ENCODE measurements at places on chromosomes 2 and 18.

- no peak for DNase-seq
Observed at GRCh38 chr18:12960853-12961397, 13.1 kb downstream of the SEH1L start.

DNA sequence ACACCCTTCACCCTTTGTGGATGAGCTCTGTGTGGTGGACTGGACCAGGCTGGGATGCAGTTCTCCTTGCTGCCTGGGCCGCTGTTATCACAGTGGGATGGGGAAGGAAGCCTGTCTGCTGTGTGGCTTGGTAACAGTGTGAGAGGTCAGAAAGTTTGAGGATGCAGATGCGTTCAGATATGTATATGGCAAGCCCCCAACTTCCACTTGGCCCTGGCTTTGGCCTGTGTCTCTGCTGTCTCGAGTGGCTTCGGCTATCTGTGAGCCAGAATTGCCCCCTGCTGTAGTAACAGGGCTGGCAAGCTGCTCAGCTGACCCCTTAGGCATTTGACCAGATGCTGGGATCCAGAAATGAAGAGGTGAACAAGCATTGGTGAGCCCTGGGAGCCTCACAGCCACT is 106.8 kb downstream of the WDSUB1 start:
- no peak for DNase-seq

- DNase-seq: no peak
Observed at GRCh38 chr2:158097481-158097880, 4.2 kb upstream of the UPP2 start.

- no peak for DNase-seq
Observed at GRCh38 chr2:203750346-203751068, 44.1 kb downstream of the CD28 start.

DNA sequence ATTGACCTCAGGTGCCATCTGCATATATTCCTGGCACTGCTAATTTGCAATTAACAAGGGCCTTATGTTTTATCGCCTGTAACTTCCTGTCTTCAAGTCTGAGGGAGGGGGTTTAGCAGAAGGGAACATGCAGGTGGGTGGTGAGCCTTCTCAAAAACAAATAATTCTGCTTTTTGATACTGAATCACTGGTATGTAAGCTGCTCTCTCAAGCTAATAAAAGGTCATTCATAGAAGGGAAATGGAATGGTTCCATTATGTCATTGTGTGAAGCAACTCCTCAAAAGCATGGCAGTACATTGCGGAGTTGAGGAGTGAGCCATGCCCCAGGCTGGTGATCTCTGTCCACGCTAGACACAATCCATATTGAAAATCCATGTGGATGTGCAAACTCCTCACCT is 414.8 kb upstream of the ID2 start:
- DNase-seq: no peak

DNA sequence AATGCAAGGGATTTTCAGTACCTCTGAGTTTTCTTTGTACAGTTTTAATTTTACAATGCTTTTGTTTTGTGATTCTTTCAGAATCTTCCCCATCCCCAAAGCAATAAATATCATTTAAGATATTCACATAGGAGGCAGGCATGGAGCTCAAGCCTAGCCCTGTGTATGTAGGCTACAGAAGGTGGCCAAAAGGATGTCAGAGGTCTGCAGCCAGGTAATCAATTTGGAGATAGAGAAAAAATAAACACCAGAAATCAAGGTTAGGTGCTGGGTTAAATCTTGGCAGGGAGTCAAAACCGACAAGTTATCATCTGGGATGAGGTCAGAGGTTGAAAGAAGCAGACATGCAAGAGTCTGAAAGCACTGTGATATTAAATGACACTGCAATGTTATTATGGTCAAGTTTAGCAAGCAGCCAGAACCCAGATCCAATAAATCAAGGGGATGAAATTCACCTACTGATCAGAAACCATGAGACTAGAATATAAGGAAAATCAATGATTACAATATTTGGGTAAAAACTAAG is 45.1 kb upstream of the LRP1B start:
- no peak for DNase-seq

GRCh38 chr2:18046558-18047212 is 168.2 kb downstream of the KCNS3 start:
- no peak for DNase-seq

DNA sequence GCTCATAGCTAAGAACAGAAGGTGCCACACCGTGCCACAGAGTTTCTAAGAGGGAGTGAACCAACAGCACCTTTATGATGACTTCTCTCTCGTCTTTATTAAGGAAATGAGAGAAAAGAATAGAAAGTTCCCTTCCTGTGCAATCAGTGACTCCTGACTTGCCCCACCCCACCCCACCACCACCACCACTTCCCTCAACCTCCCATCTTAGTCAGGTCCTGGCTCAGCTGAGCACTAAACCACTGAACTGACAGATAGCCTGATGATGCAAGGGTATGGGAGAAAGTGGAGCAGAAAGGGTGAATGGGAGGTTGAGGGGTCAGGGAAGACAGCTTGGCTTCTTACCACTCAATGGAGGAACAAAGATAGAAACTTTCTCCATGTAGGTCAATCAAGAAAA is 75.2 kb upstream of the RMDN2 start:
- DNase-seq: no peak

DNA sequence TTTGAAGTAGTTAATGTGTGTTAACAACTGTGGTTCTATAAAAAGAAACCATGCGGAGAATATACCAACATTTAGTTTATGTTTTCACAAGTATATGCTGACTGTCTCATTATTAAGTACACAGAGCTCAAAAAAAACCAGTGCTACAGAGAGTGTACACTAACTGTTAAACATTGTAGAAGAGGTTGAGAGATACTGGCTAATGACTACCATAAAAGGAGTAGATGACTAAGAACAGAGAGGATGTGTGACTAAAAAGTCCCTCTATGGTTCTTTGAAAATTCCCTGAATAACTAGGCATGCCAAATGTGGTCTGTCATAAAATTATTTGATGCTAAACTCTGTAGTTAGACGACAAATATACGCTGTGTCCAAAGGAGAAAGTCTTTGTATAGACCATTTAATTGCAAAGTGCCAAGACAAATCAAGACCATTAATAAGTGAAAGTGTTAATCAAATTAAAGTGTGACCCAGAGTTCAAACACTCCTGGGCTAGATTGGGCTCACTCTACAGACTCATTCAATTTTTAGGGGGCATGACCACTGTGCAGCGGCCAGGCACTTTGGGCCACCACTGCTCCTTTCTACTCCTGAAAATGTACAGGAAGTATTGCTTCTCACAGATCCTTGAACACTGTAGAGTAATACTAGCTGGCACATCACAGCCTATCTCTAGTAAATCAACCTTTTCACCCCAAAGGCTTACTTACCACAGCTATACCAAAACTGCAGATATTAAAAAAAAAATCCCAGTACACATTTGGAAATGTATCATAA is 45.1 kb upstream of the SERTAD2 start:
- DNase-seq: no peak

GRCh38 chr2:42917425-42917927 is 125.1 kb upstream of the HAAO start:
- no peak for DNase-seq

- no peak for DNase-seq
Observed at GRCh38 chr2:30030361-30030760, 109.0 kb upstream of the ALK start.

GRCh38 chr2:137172162-137172561 is 406.8 kb downstream of the THSD7B start:
- no peak for DNase-seq

DNA sequence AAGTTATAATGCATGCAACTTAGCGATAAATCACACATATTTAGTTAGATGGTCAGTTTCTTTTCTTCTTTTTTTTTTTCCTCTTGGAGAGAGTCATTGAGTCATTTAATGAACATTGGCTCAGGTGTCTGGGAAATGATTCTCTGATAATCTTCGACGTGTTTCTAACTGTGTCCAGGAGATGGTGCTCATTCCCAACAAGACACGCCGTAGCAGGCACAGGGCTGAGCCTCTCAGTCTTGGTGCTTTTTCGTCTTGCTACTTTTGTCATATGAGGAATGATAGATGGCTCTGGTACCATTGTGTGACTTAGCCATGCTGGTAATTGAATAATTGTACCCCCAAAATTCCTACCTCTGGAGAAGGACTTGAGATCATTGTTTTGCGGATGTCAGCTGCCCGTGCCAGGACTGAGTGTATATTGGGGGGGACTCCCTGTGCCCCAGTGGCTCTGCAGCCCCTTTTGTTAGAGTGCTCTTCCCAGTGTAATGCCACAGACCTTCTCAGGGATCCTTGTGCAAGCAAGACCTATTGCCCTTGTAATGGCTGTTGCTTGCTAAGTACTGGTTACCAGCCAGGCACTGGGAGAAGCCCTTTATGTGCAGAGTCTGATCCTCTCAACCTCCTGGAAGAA is 107.6 kb upstream of the CYRIA start:
- DNase-seq: no peak

DNA sequence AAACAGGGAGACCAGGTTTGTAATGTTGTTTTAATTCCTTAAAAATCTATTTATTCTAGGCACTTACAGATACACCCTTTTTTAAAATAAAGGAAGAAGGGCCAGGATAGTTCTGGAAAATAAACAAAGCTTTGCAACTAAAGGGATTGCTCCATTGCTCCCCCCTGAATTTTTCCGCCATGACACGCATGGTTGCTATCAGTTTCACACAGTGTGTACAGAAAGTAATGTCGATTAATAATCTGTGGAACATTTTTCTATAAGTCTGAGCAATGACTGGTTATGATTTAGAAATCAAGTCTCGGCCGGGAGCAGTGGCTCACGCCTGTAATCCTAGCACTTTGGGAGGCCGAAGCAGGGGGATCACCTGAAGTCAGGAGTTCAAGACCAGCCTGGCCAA is 90.8 kb downstream of the GAREM1 start:
- no peak for DNase-seq

GRCh38 chr2:132668189-132668823 is 1.7 kb downstream of the LYPD1 start:
- no peak for DNase-seq

- no peak for DNase-seq
Observed at GRCh38 chr18:37289423-37289822, 276.2 kb downstream of the CELF4 start.

DNA sequence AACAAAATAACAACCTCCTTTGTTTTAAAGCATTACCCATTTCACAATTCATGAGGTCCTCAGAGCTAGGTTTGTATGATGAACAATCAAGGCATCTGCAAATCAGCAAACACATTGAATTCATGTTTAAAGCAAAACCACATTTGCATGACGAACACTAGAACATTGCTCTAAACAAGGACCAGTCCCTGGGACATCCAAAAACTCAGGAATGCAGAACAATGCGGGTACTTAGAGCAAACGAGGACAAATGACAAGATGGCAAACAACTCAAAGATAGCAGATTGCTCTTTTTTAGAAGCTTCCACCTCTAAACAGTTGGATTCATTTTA is 45.7 kb upstream of the RALBP1 start:
- DNase-seq: no peak

DNA sequence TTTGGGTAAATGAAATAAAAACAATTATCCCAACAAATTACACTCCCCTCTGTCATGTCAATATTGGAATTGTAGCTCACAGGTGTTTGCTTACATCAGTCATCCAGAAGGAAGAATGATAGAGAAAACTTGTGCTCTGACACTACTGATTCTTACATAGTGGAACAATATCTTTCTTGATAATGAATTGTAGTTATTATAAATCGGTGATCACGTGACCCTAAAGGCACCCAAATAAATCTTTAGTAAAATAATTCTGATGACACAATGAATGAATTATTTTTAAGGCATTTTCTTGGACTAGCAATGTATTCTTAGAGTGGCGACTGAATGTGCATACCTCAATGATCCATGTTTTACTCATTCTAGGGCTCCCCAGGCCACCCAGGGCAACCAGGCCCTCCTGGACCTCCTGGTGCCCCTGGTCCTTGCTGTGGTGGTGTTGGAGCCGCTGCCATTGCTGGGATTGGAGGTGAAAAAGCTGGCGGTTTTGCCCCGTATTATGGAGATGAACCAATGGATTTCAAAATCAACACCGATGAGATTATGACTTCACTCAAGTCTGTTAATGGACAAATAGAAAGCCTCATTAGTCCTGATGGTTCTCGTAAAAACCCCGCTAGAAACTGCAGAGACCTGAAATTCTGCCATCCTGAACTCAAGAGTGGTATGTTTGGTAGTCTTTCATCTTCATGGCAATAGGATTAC is 34.5 kb downstream of the COL3A1 start:
- no peak for DNase-seq

DNA sequence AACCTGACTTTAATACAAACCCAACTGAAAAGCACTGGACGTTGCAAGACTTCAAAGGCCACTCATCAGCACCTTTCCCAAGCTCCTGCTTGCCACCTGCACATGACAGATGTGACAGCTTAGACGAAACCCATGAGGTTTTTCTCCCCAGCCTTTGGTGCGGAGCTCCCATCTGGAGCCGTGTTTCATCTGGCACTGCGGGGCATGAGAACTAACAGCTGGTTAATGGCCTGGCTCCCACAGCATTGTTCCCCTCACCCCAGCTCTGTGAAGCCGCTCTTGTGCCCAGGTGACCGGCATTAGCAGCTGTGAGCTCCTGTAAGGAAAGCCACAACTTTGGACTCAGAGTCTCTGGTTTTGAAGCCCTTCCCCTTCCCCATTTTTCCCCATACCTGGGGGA is 50.9 kb downstream of the GALR1 start:
- no peak for DNase-seq

DNA sequence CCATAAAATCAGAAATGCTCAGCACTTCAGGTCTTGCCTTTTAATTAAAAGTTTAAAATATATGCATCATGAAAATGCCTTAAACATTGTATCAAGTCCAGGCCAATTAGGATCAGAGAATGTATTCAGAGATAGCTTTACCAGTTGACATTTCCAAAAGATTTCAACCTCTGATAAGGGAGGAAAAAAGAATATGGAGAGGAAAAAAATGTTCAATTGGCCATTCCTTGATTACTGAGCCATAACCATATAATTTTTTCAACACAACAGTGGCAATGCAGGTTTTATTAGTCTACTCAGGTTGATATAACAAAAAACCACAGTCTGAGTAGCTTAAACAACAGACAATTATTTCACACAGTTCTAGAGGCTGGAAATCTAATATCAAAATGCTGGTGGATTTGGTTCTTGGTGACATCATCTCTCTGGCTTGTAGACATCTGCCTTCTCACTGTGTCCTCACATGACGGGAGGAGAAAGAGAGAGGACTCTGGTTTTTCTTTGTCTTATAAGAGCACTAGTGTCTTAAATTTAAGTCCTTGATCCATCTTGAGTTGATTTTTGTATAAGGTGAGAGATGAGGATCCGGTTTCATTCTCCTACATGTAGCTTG is 111.9 kb downstream of the IRS1 start:
- no peak for DNase-seq

DNA sequence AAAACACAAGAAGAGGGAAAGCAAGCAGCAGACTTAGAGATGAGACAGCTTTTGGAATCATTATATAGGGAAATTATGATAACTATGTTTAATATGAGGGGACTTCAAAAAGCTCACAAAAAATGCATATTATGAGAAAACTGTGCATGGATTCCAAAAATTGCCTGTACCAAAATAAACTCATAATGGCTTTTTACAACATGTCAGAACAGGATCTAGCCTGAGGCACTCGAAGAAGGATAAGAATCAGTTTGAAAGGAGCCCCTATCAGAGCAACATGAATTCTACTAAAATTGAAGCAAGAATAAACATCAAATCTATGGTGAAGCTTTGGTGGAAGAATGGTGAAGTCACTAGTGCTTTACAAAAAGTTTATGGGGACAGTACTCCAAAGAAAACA is 187.4 kb downstream of the RDH14 start:
- no peak for DNase-seq

GRCh38 chr18:43482136-43482535 is 204.8 kb upstream of the SYT4 start:
- DNase-seq: no peak

GRCh38 chr2:200179151-200179550 is 127.3 kb upstream of the SPATS2L start:
- no peak for DNase-seq

- DNase-seq: no peak
Observed at GRCh38 chr2:240500561-240501423, 57.0 kb downstream of the ANKMY1 start.
